ENCODE measurements at places on chromosomes 16 and 17.

GRCh38 chr17:57121308-57122042, 36.4 kb downstream of the AKAP1 start:
- no peaks in the 10 kb centered on the region for H3K4me1 ChIP-seq
- H3K27ac ChIP-seq = no peak overlapping the region
- H3K36me3 ChIP-seq = peaks cover 70% of the 10 kb centered on the region

GRCh38 chr16:21666772-21667171, 3.0 kb downstream of the OTOA start:
- no peaks in the 10 kb centered on the region for H3K36me3 ChIP-seq
- H3K27ac ChIP-seq = no peak overlapping the region
- H3K27me3 ChIP-seq = no peaks in the 10 kb centered on the region
- H3K4me1 ChIP-seq = peaks cover 19% of the 10 kb centered on the region

- no peak overlapping the region for H3K4me3 ChIP-seq
- peaks cover 7% of the 10 kb centered on the region for H3K27me3 ChIP-seq
- peaks cover 27% of the 10 kb centered on the region for H3K36me3 ChIP-seq
Measured at GRCh38 chr17:16938496-16939207, 33.3 kb downstream of the TNFRSF13B start.

DNA sequence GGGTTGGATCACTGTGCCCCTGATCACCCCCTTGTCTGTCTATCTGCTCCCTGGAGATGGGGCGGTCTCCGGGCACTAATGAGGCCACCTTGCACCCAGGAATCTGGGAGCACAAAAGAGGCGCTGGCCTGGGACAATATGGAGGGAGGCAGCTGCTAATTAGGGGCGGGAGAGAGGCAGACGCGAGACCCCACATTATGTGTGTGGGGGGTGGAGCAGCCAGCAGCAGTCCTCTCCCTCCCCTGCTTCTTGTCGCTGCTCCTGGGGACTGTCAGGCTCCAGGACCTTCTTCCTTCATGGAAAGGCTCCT, 324 bp upstream of the HCRT start:
- no peak for DNase-seq
- H3K27me3 ChIP-seq = no peaks in the 10 kb centered on the region
- H3K36me3 ChIP-seq = peaks cover 13% of the 10 kb centered on the region
- peaks cover 37% of the 10 kb centered on the region for H3K4me1 ChIP-seq
- no peak overlapping the region for H3K27ac ChIP-seq

GRCh38 chr17:57560319-57560705, 184.8 kb downstream of the CCDC182 start:
- no peak overlapping the region for H3K4me3 ChIP-seq
- H3K27ac ChIP-seq = peak overlapping the region; percentile 47
- H3K4me1 ChIP-seq = peaks cover 46% of the 10 kb centered on the region
- peaks cover 8% of the 10 kb centered on the region for H3K36me3 ChIP-seq
- H3K27me3 ChIP-seq = no peaks in the 10 kb centered on the region
- DNase-seq = no peak

DNA sequence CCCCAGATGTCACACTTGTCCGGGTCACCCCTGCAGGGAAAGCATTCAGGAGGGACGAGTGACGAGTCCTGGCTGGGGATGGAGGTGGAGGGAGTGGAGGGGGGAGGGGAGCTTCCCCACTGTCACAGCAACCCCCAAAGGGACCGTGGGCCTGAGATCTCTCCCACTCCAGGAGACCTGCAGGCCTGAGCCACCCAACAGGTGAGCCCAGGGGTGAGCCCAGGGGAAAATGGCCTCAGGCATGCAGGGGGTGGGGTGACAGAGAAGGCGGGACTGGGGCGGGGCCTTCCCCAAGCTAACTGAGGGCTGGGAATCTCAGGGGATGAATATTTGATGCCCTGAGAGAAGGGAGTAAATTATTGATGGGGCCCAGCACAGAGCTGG, 2.4 kb downstream of the USH1G start:
- H3K36me3 ChIP-seq = no peaks in the 10 kb centered on the region

- H3K27me3 ChIP-seq = no peaks in the 10 kb centered on the region
- peak; percentile 85 for DNase-seq
- H3K4me1 ChIP-seq = peaks cover 58% of the 10 kb centered on the region
- peak within 1 kb of the TSS; percentile 98 for H3K4me3 ChIP-seq
- H3K27ac ChIP-seq = peak within 1 kb of the TSS; percentile 100
Measured at GRCh38 chr17:81512562-81513371, at the start of gene ACTG1. ACTG1 (minus strand) TSS chr17:81512799; CDS start chr17:81512354, 445 bp downstream.

GRCh38 chr16:66382171-66382965, 15.9 kb downstream of the CDH5 start:
- H3K27ac ChIP-seq = no peak overlapping the region

DNA sequence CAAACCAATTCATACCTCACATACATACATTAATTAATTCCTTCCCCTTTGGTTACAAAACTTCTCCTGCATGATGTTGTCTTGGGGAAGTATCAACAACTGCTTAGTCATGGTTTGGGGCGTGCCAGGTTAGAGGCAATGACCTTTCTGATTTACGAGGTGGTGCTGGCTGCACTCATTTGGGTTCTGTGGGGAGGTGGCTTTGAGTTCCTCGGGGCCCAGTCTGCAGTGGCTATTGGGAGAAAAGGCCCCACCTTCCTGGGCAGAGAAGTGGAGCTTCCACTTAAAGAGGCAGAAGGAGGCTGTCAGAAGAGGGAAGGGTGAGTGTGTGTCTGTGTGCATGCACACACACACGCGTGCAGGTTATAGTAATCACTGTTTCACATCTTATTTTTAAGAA, 10.2 kb upstream of the ETV4 start:
- H3K4me3 ChIP-seq = peak overlapping the region; percentile 18
- H3K4me1 ChIP-seq = peaks cover 7% of the 10 kb centered on the region
- peaks cover 2% of the 10 kb centered on the region for H3K36me3 ChIP-seq

DNA sequence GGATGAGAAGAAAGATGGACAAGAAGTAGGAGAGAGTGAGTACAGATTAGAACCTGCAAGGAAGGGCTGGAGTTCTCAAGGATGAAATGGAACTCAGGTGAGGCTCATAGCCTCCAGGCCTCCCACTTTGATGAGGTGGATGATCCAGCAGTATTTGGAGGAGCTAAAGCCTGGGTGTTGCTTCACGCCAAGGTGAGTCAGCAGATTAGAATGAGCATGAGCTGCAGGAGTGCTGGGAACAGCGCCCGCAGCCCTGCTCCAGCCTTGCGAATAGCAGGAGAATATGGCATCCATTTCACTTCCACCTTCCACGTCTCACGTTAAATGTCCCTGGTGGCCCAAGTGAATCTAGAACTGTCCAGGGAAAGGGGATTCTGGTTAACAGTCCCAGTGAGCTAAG, 94.4 kb upstream of the CPHXL start:
- no peak overlapping the region for H3K4me3 ChIP-seq
- no peaks in the 10 kb centered on the region for H3K36me3 ChIP-seq
- H3K27ac ChIP-seq = no peak overlapping the region
- no peak for DNase-seq
- no peaks in the 10 kb centered on the region for H3K4me1 ChIP-seq

GRCh38 chr16:61820398-61820797, 215.8 kb downstream of the CDH8 start:
- H3K4me3 ChIP-seq = no peak overlapping the region
- DNase-seq = no peak
- no peaks in the 10 kb centered on the region for H3K4me1 ChIP-seq
- no peaks in the 10 kb centered on the region for H3K36me3 ChIP-seq

DNA sequence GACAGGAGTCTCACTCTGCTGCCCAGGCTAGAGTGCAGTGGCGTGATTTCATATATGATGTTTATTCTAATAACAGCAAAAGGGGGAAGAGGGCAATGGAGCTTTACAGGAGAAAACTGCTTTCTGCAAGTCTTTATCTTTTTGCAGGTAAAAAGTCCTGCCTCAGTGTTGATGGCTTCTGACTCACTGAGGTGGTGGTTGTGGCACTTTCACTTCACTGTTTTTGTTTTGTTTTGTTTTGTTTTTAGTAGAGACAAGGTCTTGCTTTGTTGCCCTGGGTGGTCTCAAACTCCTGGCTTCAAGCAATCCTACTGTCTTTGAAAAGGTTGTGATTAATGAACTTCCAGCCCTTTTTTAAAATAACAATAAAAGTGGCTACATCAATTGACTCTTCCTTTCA, 68.0 kb upstream of the TBC1D3K start:
- no peaks in the 10 kb centered on the region for H3K4me1 ChIP-seq
- H3K36me3 ChIP-seq = peaks cover 3% of the 10 kb centered on the region
- no peak overlapping the region for H3K27ac ChIP-seq
- DNase-seq = no peak
- no peaks in the 10 kb centered on the region for H3K27me3 ChIP-seq

DNA sequence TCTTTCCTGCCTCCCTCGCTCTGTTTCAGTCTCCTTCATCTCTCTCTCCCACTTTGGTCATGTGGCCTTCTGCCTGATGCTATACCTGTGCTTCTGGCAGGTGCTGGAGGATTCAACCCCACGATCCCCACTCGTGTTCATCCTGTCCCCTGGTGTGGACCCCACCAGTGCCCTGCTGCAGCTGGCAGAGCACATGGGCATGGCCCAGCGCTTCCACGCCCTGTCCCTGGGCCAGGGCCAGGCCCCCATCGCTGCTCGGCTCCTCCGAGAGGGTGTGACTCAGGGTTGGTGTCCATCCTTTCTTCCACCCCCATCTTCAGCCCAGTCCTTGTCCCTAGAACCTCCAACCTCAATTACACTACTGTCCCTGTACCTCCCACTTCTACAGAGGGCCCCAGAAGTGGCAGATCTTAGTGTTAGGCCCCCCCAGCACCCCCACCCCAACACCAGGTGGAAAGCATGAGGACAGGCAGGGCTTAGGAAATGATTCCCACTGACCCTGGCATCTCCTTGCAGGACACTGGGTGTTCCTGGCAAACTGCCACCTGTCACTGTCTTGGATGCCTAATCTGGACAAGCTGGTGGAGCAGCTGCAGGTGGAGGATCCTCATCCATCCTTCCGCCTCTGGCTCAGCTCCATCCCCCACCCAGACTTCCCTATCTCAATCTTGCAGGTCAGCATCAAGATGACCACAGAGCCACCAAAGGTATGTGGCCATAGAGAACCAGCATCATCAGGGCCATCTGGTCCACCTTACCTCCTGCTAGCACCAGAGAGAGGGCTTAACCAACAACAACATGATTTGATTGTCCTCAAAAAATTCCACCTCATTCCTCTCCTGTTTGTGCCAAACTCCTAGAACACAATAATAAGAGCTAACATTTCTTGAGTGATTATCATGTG, 9.7 kb upstream of the KDM6B start:
- H3K36me3 ChIP-seq = no peaks in the 10 kb centered on the region
- no peak for DNase-seq
- H3K27me3 ChIP-seq = peaks cover 13% of the 10 kb centered on the region
- H3K27ac ChIP-seq = no peak overlapping the region
- peaks cover 7% of the 10 kb centered on the region for H3K4me1 ChIP-seq

DNA sequence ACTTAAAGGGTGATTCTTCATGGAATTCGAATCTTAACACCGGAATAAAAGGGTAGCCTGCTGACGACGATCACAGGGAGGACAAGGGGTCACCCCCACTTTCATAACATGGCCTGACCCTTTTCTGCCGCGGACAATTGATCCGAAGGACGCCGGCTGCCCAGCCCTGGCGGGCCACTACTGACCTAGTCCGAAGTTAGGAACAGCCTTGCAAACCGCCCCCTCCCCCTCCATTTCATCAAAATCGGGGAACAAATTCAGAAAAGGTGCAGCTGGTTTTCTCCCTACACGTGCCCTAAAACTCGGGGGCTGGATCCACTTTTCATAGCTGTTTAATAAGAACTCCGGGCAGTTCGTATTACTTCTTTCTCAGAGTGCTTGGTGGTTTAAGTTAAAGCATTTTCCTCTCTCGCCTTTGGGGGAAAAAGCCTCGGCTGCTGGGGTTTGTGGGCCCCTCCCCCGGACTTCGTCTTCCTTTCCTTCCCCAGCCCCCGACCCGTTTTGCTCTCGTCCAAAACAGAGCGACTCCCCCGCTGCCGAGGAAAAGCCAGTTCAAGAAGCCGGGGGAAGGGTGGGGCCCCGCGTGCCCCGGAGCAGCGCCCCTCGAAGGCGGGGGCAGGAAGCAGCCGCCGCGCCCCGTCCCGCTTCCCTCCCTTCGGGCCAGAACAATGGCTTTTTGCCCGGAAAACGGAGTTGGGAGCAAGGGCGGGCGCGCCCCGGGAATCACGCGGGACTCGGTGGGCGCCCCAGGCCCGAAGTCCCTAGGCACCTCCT, 641 bp upstream of the CBX2 start:
- peaks cover 34% of the 10 kb centered on the region for H3K4me1 ChIP-seq
- H3K27ac ChIP-seq = peak overlapping the region; percentile 69
- H3K27me3 ChIP-seq = peaks cover 81% of the 10 kb centered on the region
- peaks cover 3% of the 10 kb centered on the region for H3K36me3 ChIP-seq
- DNase-seq = no peak
- H3K4me3 ChIP-seq = peak overlapping the region; percentile 78

DNA sequence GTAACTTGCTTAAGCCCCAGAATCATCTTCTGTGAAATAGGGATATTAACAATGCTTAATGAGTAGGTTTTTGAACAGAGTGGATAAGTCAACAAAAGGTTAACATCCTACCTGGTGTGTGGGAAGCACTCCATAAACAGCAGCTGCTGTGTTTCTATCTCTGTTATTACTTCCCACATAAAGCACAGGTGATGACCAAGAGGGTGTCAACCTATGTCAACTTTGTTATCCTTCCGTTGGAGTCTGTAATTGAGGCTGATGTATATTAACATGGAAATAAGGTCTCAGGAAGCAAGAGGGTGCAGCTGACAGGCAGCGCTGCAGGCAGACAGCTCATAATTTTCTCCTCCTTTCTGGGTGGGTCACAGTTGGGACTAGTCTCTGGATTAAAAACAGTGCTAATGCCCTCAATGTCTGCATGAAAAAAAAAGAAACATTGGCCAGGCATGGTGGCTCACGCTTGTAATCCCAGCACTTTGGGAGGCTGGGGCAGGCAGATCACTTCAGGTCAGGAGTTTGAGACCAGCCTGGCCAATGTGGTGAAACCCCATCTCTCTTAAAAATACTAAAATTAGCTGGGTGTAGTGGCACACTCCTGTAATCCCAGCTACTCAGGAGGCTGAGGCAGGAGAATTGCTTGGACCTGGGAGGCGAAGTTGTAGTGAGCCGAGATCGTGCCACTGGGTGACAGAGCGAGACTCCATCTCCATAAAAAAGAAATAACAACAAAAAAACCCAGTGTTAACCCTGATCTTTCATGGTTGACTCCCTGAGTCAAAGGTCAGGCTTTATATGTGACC, 269.6 kb downstream of the SNX29 start:
- H3K36me3 ChIP-seq = peaks cover 29% of the 10 kb centered on the region
- no peak for DNase-seq
- H3K27me3 ChIP-seq = no peaks in the 10 kb centered on the region
- H3K4me3 ChIP-seq = no peak overlapping the region
- peak overlapping the region; percentile 38 for H3K27ac ChIP-seq

DNA sequence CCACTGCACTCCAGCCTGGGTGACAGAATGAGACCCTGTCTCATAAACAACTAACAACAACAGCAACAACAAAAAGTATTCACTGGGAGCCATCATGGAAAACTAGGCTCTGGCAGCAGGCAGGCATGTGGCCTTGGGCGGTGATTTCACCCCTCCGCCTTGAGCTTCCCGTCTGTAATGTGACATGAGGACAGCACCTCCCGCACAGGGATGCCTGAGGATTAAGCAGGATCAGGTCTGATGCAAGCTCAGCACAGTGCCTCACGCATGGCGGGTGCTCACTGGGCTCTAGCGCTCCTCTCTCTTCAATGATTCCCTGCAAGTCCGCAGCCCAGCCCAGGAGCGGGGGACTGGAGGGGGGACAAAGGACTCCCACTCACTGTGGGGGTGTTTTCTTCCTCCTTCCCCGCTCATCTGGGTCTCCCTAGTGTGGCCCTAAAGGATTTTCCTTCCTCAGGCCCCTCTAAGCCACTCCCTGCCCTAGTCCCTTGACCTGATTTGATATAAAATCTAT, 2.8 kb downstream of the PLCD3 start:
- H3K36me3 ChIP-seq = no peaks in the 10 kb centered on the region
- peaks cover 2% of the 10 kb centered on the region for H3K4me1 ChIP-seq
- H3K4me3 ChIP-seq = no peak overlapping the region
- no peak overlapping the region for H3K27ac ChIP-seq
- DNase-seq = no peak

GRCh38 chr17:39996800-39997199, 16.2 kb downstream of the PSMD3 start:
- no peak overlapping the region for H3K27ac ChIP-seq
- DNase-seq = no peak
- H3K4me3 ChIP-seq = no peak overlapping the region

All from stimulated activated naive B cell treated with anti-CD40 and anti-IgM and Interleukin-4, amounts not matched to agents 10 μg/mL and 1 μg/mL and 100 μg/mL, for 72 hours (primary cell).